ENCODE measurements at places on chromosomes 3 and 15.

- DNase-seq, result no peak
Measured at GRCh38 chr3:128194843-128195242, 41.6 kb downstream of the EEFSEC start.

GRCh38 chr3:69326855-69327300 is 59.0 kb downstream of the FRMD4B start:
- no peak for DNase-seq

DNA sequence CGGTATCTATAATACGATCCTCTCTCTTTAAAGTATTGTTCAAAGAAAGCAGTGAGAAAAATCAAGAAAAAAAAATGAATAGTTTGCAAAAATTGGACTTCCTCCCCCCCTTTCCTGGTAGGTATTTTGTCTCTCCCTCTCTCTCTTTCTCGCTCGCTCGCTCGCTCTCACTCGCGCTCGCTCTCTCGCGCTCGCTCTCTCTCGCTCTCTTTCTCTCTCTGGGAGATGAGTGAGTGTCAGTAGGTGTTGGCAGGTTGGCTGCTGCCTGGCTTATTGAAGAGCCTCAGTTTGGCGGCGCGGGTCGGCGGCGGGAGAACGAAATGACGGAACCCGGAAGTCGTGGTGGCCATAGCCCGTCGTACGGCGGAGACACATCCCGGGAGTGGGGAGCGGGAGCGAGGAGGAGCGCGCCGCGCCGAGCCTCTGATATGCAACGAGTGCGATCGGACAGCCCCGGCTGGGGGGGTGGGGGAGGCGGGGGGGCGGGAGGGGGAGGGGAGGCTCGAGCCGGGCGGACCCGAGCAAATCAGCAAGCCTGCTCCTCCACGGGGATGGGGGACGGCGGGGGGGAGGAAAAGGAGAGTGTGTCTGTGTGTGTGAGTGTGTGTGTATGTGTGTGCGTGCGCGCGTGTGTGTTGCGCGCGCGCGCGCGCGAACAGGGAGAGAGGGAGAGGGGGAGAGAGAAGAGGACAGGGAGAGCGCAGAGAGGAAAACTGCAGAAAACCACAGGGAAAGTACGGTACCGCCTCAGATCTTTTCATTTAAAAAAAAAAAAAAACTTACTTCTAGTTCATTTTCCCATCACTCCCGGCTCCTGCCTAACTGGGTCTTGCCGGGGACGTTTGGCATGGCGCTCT is at the start of gene MEIS2:
Gene MEIS2 (minus strand): TSS at position 441 of the 857 bp plus-strand sequence. CDS start 1,083 bp downstream, outside the sequence.
- peak; percentile 64 for DNase-seq

DNA sequence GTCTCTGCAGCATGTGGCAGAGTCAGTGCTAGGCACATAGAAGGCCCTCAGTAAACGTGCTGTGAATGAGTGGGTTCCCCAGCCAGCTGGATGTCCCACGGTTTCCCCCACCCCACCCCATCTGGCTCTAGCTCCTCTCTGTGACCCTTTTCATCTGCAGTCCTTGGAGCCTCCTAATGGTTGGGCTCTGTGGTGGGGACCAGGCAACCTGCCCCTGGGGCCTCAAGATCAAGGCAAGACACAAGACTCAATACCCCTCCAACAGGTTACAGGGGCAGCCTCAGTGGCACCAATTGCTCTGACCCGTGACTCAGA is 17.1 kb upstream of the CYP11A1 start:
- DNase-seq, result no peak

- no peak for DNase-seq
Measured at GRCh38 chr3:100299016-100299415, 35.5 kb upstream of the NIT2 start.

- DNase-seq, result no peak
Measured at GRCh38 chr15:100880139-100880896, 687 bp downstream of the ALDH1A3 start.

DNA sequence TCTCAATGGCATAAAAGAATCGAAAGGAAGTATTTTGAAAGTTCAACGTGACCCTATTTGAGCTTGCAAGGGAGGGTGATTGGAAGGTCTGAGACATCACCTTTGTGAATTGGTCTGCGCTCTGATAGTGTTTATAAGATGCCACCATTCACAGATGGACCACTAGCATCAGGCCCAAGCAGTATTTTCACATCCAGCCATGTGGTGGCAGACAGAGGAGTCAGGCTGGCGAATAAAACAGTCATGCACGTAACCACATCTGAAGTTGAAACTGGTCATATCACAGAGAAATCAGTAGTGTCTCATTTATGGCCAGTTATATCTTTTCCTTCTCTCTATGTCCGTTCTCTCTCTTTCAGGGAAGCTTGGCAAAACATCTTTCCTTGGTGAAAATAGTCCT is 170.1 kb upstream of the ONECUT1 start:
- DNase-seq, result no peak

- DNase-seq, result no peak
Measured at GRCh38 chr15:81608309-81608829, 234.4 kb upstream of the TMC3 start.

- DNase-seq, result no peak
Measured at GRCh38 chr3:65020281-65021160, 332.7 kb upstream of the ADAMTS9 start.

- no peak for DNase-seq
Measured at GRCh38 chr3:53196575-53197407, 35.8 kb downstream of the PRKCD start.

- no peak for DNase-seq
Measured at GRCh38 chr15:20358066-20358778, 183.4 kb downstream of the GOLGA6L6 start.

DNA sequence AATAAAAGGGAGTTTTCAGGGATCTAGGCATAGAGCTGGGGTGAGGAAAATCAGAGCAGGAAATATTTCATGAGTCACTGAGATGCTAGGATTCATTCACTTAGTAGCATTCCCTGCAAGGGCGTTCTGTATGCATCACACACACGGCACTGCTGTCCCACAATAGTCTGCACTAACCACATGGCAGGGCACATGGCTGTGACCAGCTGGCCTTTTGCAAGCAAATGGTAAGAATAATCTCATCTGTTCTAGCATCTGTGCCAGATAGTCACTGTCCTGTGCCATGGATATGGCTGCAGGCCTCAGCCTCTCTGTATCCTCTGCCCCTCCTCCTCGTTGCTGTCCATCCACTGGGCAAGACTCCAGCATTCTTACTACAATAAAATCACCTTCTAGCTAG is 37.8 kb downstream of the BOC start:
- DNase-seq, result no peak

DNA sequence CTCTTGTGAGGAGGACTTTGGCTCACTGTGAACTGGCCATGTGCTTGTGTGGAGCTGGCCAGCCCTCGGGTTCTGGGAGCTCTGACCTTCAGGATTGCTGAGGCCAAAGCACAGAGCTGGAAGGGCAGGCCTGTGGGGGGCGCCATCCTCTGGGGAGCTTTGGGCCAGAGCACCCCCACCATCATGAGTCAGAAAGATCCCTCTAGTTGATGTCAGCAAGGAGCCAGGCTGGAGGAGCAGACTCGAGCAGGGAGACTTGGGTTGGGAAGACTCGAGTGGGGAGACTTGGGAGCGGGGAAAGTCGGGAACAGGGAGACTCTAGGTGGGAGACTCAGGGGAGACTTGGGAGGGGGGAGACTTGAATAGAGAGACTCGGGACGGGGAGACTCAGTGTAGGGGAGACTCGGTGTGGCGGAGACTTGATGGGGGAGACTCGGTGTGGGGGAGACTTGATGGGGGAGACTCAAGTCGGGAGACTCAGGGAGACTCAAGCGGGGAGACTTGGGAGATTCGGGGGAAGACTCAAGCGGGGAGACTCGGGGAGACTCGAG is 37.7 kb upstream of the PLXNA1 start:
- DNase-seq, result no peak

DNA sequence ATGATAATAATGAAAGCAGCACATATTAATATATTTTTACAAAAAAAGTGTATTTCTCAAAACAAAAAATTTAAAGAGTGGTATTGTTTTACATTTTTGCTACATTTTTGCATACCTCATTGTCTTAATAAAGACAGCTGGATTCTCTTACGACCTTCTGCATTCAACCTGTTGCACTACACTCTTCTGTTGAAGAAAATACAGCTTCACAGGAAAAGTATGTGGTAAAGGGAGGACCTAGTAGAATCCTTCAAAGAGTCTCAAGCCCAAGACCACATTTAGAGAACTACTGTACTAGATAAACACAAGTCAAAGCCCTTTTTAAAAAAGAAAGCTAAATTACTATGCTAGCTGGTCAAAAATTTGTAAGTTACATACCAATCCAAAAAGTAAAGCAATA is 7.9 kb downstream of the ZNF280D start:
- no peak for DNase-seq

DNA sequence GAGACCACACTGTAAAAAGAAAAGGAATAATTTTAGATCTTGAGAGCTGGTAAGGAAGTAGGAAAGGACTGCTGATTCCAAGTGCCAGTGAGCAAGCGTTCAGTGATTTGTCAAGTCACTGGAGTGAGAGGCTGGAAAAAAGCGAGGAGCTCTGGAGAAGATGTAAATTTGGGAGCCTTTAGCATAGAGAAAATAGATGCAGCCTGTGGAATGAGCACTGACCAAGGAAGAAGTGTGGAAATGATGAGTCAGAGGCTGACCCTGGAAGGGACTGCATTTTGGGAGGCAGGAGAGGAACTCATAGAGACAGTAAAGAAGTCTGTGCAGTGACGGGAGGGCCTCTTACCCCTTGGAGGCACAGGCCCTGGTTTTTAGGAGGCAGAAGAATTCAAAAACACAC is 17.1 kb upstream of the ABTB1 start:
- no peak for DNase-seq

- DNase-seq, result no peak
Measured at GRCh38 chr15:88654430-88655102, 15.8 kb downstream of the ISG20 start.

DNA sequence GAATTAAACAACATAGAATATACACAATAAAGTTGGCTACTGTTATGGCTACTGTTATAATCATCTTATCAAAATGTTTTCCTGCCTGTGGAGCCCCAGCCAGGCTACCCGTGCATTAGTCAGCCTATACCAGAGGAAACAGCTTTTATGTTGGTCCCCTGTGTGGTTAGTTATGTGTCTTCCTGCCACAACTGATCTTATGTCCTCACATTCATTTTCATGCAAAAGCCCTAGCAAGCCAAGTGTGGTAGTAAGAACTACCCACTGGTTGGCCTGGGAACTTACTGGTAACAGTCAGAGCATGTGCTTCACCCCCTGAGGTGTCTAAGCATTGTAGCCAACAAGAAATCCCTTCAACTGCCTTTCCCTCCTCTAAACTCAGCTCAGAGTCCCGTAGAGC is 21.8 kb downstream of the MGLL start:
- DNase-seq, result no peak

- no peak for DNase-seq
Measured at GRCh38 chr15:91894606-91895005, 41.1 kb downstream of the SLCO3A1 start.

DNA sequence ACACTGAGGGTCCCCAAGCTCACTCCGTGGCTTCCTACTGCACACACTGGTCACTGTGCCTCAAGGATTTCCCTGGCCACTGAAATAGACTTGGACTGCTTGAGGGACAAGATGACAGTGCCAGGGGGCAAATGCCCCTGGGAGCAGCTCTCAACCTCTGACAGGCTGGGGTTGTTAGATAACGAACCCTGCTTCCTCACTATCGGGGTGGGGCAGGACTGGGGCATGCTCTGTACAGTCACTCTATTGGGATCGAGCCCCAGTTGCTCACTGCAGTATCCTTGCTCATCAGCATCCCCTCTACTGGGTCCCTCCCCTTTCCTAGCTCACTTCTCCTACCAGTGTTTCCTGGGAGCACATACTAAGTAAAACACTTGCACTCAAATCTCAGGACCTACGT is 610.8 kb downstream of the NTRK3 start:
- no peak for DNase-seq

DNA sequence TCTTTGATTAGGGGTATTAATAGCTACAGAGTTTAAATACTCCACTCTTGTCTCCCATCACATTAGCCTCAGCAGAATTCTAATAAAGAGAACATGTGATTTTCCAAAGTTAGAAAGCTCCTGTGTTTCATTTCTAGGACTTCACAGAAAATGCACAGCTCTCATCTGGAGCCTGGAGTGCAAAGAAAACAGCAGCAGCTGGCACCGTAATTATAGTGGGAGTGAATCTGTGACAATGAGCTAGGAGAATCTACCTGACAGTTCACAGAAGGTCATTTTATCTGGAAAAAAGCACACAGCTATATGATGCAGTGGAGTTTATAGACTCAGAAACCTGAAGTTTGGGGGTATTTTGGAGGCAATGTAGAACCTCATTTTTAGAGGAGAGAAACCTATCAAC is 5.4 kb upstream of the TRIM59 start:
- peak; percentile 85 for DNase-seq

DNA sequence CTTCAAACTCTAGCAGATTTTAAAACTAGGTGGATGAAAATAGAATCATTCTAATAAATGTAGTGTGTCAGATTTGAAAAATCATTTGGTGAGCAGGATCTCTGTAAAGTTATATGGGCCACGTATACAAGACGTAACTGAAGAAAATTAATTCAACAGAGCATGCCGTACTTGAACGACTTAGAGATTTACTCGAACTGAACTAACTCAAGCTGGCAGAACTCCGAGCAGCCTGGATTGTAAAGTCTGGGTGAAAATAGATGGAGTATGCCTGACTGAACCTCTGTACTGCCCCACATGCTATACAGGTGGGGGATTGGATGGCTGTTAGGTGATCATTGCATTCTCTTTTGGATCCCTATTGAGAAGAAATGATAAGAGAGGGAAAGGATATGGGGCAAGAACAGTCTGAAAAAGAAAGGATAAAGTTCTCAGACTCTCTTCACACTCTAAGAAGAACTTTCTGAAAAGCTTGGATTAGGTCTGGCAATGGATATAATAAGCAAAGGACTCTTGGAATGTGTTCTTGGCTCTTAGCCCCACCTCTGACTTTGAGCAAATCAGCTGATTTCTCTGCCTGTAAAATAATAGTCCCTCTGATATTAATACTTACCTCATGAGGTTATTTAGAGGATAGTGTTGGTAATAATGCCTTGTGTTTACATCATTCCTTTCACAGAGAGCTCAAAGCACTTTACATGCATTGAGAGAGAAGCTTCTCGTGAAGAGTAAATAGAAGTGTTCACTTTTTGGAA is 147.5 kb downstream of the FILIP1L start:
- no peak for DNase-seq

- DNase-seq, result no peak
Measured at GRCh38 chr3:115160295-115160694, 13.2 kb upstream of the ZBTB20 start.

DNA sequence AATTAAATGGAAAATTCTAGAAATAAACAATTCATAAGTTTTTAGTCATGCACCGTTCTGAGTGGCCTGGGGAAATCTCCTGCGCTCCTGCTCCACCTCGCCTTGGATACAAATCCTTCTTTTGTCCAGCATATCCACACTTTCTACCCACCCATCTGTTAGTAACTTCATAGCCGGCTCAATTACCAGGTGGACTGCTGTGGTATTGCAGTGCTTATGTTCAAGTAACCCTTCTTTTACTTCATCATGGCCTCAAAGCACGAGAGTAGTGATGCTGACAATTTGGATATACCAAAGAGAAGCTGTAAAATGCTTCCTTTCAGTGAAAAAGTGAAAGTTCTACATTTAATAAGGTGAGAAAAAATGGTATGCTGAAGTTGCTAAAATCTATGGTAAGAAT is 142.3 kb upstream of the CHL1 start:
- DNase-seq, result no peak

GRCh38 chr15:76062286-76062685 is 2.5 kb downstream of the TMEM266 start:
- DNase-seq, result no peak
